ENCODE measurements at places on chromosomes 2 and 18.

DNA sequence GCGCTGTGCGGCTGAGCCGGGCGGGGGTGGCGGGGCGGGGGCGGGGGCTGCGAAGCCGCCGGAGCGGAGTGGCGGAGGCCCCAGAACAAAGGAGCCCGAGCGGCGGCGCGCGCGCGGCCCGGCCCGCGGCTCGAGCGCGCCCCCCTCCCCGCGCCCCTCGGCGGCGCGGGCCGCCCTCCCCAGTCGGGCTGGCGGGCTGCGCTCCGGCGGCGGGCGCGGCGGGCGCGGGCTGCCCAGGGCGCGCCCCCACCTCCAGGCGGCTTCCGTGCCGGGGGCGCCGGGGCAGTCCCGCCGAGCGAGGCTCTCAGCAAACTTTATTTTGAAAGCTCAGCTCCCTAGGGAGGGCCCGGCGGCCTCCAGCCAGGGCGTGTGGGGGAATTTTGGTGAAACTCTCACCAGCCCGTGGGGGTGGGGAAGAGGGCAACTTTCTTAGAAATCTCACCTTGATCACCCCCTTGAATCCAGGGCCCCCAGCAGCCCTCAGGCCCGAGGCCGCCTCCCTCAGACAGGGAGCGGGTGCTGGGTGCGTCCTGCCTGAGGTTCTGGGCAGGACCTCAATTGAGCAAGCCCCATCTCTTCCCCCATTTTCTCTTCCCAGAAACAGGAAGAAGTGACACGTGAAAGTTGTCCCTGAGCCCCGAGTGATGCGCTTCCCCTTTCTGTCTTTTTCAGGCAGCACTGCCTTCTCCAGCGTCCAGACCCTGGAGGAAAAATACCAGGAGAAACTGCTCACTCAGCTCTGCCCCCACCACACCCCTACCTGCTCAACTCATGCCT, 786 bp downstream of the TET3 start:
- DNase-seq = peak; percentile 64

- DNase-seq = no peak
Measured at GRCh38 chr2:142598846-142599245, 278.6 kb upstream of the KYNU start.

GRCh38 chr18:11996907-11997306, 15.6 kb downstream of the IMPA2 start:
- DNase-seq = no peak

DNA sequence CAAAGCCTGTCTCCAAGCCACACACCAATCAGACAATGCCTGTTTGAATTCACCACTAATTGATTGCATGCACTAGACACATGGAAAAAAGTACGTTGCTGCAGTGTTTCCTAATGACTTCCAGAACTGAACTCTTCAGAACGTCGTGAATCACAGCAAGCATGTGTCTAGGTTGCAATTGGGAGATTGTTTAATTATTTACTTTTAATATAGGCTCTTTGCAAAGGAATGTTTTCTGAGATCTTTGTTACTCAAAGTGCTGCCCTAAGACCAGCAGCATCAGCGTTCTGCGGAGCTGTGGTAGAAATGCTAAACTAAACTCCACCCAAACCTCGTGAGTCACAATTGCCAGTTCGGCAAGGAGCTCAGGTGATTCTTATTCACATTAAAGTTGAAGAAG, 52.7 kb upstream of the CCDC68 start:
- DNase-seq = no peak

- DNase-seq = no peak
Measured at GRCh38 chr2:101773137-101773536, 75.6 kb downstream of the MAP4K4 start.

DNA sequence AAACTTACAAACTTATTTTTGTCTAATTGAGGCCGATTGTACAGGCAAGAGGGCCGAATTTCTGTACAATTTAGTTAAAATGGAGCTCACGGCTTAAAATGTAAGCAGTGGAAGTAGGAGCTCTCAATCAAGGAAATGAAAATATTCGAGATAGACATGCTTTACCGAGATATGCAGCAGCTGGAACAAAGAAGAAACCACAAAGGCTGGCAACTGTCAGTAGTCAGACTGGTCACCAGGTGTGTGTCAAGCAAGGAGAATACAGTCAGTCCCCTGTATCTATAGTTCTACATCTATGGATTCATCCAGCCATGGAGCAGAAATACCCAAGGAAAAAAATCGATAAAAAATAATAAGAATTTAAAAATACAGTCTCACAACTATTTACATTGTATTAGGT, 122.6 kb downstream of the WDSUB1 start:
- no peak for DNase-seq
